ENCODE measurements at places on chromosomes 1 and 21.

DNA sequence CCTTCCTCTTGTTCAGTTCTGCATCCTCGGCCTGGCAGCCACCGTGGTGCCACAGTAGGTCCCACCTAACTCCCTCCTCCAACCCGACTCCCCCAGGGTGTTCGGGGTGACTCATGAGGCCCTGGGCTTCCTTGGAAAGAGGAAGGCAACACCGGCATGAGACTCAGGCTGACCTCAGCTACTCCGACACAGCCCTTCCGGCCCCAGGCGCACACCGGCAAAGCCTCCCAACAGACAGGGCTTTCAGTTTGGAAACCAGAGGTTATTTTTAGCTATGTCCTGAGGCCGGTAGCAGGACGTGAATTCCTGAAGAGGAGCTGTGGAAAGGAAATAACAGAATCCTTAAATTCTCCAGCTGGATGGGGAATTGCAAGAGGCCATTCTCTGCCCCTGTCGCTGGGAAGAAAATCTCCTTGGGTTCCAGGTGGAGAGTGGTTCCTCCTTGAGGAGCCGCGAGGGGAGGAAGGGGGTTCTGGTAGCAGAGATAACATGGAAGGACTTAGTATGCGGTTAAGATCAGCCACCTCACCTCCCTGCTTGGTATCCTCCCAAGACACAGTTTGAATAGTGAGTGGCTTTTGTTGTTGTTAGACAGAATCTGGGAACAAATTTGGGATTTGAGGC is 24.4 kb downstream of the PLXNA2 start:
- no peak for DNase-seq
- peaks cover 34% of the 10 kb centered on the region for H3K4me1 ChIP-seq
- H3K4me3 ChIP-seq = no peak overlapping the region
- H3K36me3 ChIP-seq = peaks cover 15% of the 10 kb centered on the region
- peaks cover 6% of the 10 kb centered on the region for H3K27me3 ChIP-seq

DNA sequence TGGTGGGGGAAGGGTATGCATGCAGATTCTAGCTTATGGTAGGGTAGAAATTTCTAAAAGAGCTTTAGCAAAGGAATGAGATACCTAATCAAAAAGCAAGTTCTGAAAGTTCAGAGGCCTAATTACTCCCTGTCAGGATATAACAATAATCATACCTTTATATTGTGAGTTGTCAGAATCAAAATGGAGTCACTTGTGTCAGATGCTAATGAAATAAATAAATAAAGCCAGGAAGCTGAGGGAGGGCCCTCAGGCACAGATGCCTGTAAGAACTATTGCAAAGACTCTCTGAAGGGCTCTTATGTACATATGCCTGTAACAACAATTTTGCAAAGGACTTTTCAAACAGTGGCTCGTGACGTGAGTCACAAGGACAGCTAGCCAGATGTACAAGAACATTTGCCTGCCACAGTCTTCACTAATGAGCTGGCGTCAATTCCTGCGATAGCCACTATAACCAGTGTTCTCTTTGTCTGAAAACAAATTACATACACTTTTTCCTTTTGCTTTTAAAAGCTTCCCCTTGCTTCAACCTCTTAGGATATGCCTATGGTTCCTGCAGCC is 27.4 kb upstream of the DNASE2B start:
- H3K27me3 ChIP-seq = no peaks in the 10 kb centered on the region
- no peak overlapping the region for H3K27ac ChIP-seq
- H3K4me3 ChIP-seq = no peak overlapping the region
- no peak for DNase-seq
- no peaks in the 10 kb centered on the region for H3K4me1 ChIP-seq
- peaks cover 4% of the 10 kb centered on the region for H3K36me3 ChIP-seq

DNA sequence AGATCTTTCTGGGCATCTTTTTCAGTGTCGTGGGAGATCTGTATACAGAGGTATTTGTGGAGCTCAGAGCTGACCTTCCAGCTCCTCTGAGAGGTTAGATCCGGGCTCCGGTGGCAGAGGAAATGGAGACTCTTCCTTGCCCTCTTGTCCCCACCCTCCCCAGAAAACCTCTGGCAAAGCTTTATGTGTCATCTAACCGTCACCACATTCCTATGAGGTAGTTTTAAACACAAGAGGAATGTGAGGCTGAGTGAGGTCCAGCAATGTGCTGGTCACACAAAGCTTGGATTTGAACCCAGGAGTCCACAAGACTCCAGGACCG is 1.2 kb downstream of the CD160 start:
- H3K27me3 ChIP-seq = peaks cover 10% of the 10 kb centered on the region
- no peak for DNase-seq
- H3K27ac ChIP-seq = no peak overlapping the region
- H3K4me1 ChIP-seq = peaks cover 18% of the 10 kb centered on the region
- no peaks in the 10 kb centered on the region for H3K36me3 ChIP-seq

DNA sequence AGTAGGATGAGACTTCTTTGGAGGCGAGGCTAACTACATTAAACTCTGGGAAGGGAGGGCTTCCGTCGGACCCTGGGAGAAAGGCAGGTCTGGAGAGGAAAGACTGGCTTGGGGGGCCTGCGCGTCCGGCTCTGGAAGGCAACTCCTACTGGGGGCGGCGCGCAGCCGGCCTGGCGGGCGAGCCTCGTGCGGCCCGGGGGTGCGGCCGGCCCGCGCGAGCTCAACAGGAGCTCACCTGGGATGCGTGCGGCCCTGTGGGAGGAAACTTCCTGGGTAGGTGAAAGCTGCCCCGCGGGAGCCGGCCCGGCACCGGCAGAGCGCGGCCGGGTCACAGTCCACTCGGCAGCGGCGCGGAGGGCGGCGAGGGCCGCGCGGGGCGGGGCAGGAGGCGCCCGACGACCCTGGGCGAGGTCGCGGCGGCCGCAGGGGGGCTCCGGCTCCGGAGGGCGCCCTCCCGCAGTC is 449 bp downstream of the EPS15 start:
- peak overlapping the region; percentile 13 for H3K27ac ChIP-seq
- peaks cover 7% of the 10 kb centered on the region for H3K36me3 ChIP-seq
- peaks cover 1% of the 10 kb centered on the region for H3K27me3 ChIP-seq
- peak overlapping the region; percentile 95 for H3K4me3 ChIP-seq
- peaks cover 21% of the 10 kb centered on the region for H3K4me1 ChIP-seq
- DNase-seq = no peak
